ENCODE measurements at places on chromosomes 4 and X. TPM values are rescaled to one million over a fixed set of nuclear protein-coding genes. Genes with fewer than 3 reads are reported as not detected.

GRCh38 chr4:153634738-153635353 lies 49.2 kb upstream of the TLR2 start:
- DNase-seq, result no peak

The LONRF3 gene
- polyA plus RNA-seq, result 4.2 TPM

DNA sequence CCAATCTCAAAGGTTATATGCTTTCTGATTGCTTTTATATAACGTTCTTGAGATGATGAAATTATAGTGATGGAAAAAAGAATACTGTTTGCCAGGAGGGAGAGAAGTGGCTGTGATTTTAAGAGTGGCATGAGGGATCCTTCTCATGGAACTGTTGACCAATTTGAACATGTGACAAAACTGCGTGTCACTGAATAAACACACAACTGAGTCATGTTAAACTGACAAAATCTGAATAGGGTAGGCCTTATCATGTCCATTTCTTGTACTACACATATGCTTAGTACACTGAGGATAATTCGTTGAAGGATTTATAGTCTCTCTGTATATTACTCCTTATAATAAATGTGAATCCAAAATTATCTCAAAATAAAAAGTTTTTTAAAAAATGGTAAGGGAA lies 22.2 kb upstream of the HSPA4L start:
- no peak for DNase-seq

The SPARCL1 gene
- 124 TPM for polyA plus RNA-seq

DNA sequence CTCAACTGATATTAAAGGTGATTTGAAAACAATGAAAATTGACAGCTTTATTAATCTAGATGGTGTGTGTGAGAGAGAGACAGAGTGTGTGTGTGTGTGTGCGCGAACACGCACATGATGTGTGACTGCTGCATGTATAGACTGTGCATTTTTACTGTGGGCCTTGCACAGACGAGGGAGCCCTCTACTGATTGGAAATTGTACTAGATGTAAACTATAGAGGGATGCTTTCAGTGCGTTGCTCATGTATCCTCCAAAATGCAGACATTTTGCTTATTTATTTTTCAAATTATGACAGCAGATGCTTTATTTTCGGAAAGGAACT lies 168.4 kb upstream of the GK2 start:
- DNase-seq, result no peak
